Upper lobe of right lung (tissue), 1 donor: ENCODE measurements at places on chromosomes 16 and 17. TPM values are rescaled to one million over a fixed set of nuclear protein-coding genes. Genes with fewer than 3 reads are reported as not detected.

Gene OR2C1
- total RNA-seq, result not detected

- H3K27me3 ChIP-seq, result no peaks in the 10 kb centered on the region
- no peak overlapping the region for H3K4me3 ChIP-seq
- no peak overlapping the region for H3K27ac ChIP-seq
- peaks cover 7% of the 10 kb centered on the region for H3K4me1 ChIP-seq
- no peak for DNase-seq
Observed at GRCh38 chr16:23552161-23552560, 5.0 kb downstream of the EARS2 start.

DNA sequence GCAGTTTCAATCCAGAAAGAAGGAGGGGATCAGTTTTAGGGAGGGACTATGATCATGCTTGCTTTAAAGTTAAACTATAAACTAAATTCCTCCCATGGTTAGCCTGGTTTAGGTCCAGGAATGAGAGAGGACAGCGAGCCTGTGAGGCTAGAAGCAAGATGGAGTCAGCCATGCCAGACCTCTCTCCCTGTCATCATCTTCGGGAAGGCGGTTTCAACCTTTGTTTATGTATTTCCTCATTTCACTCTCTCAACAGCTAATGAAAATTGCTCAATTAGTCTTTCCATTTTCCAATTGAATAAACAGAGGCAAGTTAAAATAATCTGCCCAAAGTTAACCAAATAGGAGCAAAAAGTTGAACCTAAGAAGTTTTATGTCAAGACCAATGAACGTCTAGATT, 201.5 kb downstream of the KCNJ2 start:
- H3K4me3 ChIP-seq, result no peak overlapping the region
- H3K4me1 ChIP-seq, result peaks cover 5% of the 10 kb centered on the region
- no peak for DNase-seq
- no peak overlapping the region for H3K27ac ChIP-seq
- no peaks in the 10 kb centered on the region for H3K36me3 ChIP-seq

GRCh38 chr17:76085066-76085730, 6.2 kb downstream of the ZACN start:
- H3K36me3 ChIP-seq, result peaks cover 74% of the 10 kb centered on the region
- no peaks in the 10 kb centered on the region for H3K27me3 ChIP-seq
- H3K27ac ChIP-seq, result no peak overlapping the region
- H3K4me1 ChIP-seq, result no peaks in the 10 kb centered on the region
- H3K4me3 ChIP-seq, result no peak overlapping the region
- DNase-seq, result no peak

- peak within 1 kb of the TSS; percentile 80 for H3K27ac ChIP-seq
- peaks cover 49% of the 10 kb centered on the region for H3K27me3 ChIP-seq
- H3K36me3 ChIP-seq, result no peaks in the 10 kb centered on the region
- H3K4me3 ChIP-seq, result peak within 1 kb of the TSS; percentile 55
- peak; percentile 77 for DNase-seq
Observed at GRCh38 chr16:89922884-89923639, at the start of gene TUBB3. Gene TUBB3, plus strand, starts transcription at chr16:89923342. Its CDS starts 60 bp downstream, at chr16:89923402.

DNA sequence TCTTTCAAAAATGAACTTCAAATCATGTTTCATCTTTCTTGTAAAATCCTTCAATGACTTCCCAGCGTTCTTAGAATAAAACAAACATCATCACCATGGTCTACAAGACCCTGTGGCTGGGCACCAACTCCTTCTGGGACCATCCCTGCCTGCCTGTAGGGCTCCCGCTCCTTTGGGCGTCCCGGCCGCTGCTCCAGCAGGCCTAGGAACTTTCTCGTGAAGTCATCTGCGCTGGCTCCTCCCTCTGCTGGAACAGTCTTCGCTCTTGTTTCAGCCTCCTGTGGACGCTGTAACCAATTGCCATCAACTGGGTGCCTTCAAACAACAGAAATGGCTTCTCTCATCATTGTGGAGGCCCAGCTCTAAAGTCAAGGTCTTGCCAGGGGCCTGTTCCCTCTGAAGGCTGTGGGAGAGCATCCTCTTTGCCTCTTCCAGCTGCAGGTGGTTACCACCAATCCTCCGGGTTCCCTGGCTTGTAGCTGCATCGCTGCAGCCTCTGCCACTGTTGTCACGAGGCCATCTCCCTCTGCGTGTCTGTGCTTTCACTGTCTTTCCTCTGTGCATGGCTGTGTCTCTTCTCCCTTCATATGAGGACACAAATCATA, 185.5 kb upstream of the SDK2 start:
- DNase-seq, result peak; percentile 21
- no peaks in the 10 kb centered on the region for H3K27me3 ChIP-seq
- H3K4me1 ChIP-seq, result peaks cover 9% of the 10 kb centered on the region
- H3K4me3 ChIP-seq, result no peak overlapping the region
- no peak overlapping the region for H3K27ac ChIP-seq
- no peaks in the 10 kb centered on the region for H3K36me3 ChIP-seq

Gene NR1D1
- total RNA-seq, result 24.9 TPM

DNA sequence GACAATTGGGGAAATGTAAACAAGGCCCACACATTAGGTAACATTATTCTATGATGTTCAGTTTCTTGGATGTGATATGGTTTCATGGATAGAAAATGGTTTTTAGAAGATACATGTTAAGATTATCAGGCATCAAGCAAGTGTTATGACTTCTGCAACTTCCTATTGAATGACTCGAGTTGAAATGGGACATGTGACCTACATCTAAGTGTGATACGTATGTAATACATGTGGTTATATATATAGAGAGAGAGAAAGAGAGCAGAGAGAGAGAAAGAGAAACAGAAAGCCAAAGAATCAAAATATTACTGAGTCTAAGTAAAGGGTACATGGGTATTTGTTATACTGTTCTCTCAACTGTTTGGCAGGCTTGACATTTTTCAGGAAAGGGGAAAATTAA, 1.7 kb downstream of the TMEM170A start:
- H3K36me3 ChIP-seq, result no peaks in the 10 kb centered on the region
- DNase-seq, result no peak
- H3K4me1 ChIP-seq, result peaks cover 13% of the 10 kb centered on the region
- H3K27me3 ChIP-seq, result no peaks in the 10 kb centered on the region
- H3K27ac ChIP-seq, result no peak overlapping the region
- peak overlapping the region; percentile 97 for H3K4me3 ChIP-seq

GRCh38 chr17:4839965-4840892, 7.1 kb downstream of the MINK1 start:
- H3K36me3 ChIP-seq, result no peaks in the 10 kb centered on the region
- no peak for DNase-seq
- no peaks in the 10 kb centered on the region for H3K27me3 ChIP-seq
- H3K27ac ChIP-seq, result no peak overlapping the region
- H3K4me3 ChIP-seq, result no peak overlapping the region
- peaks cover 40% of the 10 kb centered on the region for H3K4me1 ChIP-seq

DNA sequence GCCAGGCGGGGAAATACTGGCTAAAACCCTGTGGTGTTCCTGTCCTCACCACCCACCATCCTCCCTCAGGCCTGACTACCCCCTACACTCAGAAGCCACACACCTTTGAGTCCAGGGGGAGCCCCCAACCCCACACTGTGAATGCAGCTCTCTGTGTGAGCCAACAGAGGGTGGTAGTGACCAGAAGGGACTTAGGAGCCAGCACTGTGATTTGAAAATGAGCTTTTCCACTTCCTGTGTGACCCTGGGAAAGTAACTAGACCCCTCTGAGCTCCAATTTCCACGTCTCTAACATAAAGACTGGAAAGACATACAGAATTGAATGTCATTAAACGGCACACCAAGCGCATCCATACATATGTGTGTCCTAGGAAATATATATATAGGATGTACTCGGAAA, 58.7 kb downstream of the SDK2 start:
- H3K27me3 ChIP-seq, result peaks cover 7% of the 10 kb centered on the region
- no peak overlapping the region for H3K4me3 ChIP-seq
- H3K27ac ChIP-seq, result no peak overlapping the region
- DNase-seq, result no peak

GRCh38 chr16:3256146-3256865, at the start of gene MEFV:
Gene MEFV, minus strand, starts transcription at chr16:3256633. Its CDS starts 46 bp downstream, at chr16:3256587.
- no peak for DNase-seq
- no peaks in the 10 kb centered on the region for H3K27me3 ChIP-seq
- H3K36me3 ChIP-seq, result no peaks in the 10 kb centered on the region
- H3K4me3 ChIP-seq, result peak within 1 kb of the TSS; percentile 23

- H3K4me1 ChIP-seq, result peaks cover 28% of the 10 kb centered on the region
- no peak overlapping the region for H3K27ac ChIP-seq
- H3K4me3 ChIP-seq, result no peak overlapping the region
- H3K27me3 ChIP-seq, result no peaks in the 10 kb centered on the region
- peaks cover 86% of the 10 kb centered on the region for H3K36me3 ChIP-seq
Observed at GRCh38 chr17:18323007-18323406, 7.9 kb downstream of the SMCR8 start.

DNA sequence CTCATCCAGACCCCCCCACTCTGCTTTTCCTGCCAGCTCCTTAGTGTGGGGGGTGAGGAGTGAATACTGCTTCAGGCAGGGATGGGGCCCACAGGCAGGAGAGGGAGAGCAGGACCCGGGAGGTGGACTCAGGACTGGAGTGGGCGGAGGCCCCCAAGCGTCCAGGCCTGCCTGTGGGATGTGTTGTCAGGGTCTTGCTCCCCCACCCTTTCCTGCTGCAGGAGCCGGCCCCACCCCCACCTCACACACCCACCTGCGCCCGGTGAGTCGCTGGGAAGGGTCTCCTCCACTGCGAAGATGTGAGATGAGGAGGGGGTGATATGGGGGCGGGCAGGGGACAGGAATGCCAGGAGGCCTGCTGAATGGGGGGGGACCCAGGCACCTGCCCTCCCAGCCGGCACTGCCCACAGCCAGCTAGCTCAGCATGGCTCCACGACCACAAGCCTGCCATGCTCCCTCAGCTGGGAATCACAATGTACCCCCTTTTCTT, 1.1 kb downstream of the FAM171A2 start:
- peak overlapping the region; percentile 60 for H3K4me3 ChIP-seq
- H3K27me3 ChIP-seq, result no peaks in the 10 kb centered on the region
- H3K27ac ChIP-seq, result no peak overlapping the region
- no peaks in the 10 kb centered on the region for H3K36me3 ChIP-seq
- H3K4me1 ChIP-seq, result peaks cover 12% of the 10 kb centered on the region

Gene ATP5PD
- 155 TPM for total RNA-seq

GRCh38 chr17:70278844-70279462, 109.6 kb downstream of the KCNJ2 start:
- no peaks in the 10 kb centered on the region for H3K4me1 ChIP-seq
- H3K27ac ChIP-seq, result no peak overlapping the region
- H3K36me3 ChIP-seq, result no peaks in the 10 kb centered on the region
- no peak for DNase-seq
- H3K27me3 ChIP-seq, result no peaks in the 10 kb centered on the region
- H3K4me3 ChIP-seq, result no peak overlapping the region

DNA sequence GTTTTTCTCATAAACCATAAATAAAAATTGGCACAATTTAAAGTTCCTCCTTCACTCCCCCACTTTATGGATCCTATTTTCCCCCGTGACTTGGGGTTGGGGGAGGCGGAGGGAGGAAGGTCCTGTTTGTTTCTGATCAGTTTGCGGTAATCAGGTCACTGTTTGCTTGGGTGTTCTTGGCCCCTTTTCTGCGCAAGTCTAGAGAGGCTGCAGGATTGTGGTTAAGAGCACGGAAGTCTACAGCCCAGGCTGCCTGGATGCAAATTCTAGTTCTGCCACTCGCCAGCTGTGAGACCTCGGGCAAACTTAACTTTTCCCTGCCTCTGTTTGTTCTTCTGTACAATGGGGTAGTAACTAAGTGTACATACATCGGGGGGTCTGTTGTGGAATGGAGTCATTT, 12.1 kb downstream of the ATP2C2 start:
- peak overlapping the region; percentile 42 for H3K27ac ChIP-seq
- DNase-seq, result peak; percentile 62
- no peaks in the 10 kb centered on the region for H3K27me3 ChIP-seq
- no peaks in the 10 kb centered on the region for H3K36me3 ChIP-seq
- no peak overlapping the region for H3K4me3 ChIP-seq
- peaks cover 11% of the 10 kb centered on the region for H3K4me1 ChIP-seq

DNA sequence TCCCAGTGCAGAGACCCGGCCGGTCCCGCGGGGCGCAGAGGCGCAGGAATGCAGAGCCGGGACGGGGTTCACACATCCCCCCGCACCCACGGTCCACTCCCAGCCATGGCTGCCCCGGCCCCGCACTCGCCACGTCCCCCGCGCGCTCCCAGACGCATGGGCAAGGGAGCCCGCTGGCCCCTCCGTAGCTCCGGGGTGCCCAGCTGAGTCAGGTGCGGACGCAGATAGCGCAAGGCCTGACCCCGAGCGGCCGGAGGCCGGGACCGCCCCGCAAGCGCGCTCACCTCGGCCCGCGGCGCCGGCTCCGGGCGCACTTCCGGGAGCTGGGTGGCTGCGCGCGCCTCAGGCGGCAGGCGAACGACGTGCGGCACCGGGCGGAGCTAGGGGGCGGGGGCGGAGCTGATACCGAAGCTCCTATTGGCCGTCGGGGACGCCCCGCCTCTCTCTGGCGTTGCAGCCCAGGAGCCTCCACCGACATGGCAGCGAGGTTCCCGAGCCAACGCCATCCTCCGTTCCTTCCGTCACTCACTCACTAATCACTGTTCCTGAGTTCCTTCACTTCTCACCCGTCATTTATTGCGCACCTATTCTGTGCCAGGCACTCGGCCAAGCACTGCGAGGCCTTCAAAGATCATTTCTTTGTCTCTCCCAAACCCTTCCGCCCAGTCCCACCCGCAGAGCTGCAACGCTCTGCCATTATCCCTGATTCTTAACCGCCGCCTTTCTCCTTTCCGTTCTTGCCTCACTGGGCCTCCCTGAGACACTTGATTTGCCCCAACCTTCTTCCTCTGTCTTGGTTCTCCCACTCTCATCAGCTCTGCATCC, at the start of gene ZNF18:
TSS of gene ZNF18 (minus strand) at position 329 of the 825 bp plus-strand sequence. CDS start 4,646 bp downstream, outside the sequence.
- peak within 1 kb of the TSS; percentile 93 for H3K27ac ChIP-seq
- peak within 1 kb of the TSS; percentile 88 for H3K4me3 ChIP-seq
- peak; percentile 99 for DNase-seq
- no peaks in the 10 kb centered on the region for H3K27me3 ChIP-seq
- H3K4me1 ChIP-seq, result peaks cover 6% of the 10 kb centered on the region

GRCh38 chr16:24036614-24037013, 200.8 kb downstream of the PRKCB start:
- no peak for DNase-seq
- no peak overlapping the region for H3K27ac ChIP-seq
- H3K27me3 ChIP-seq, result no peaks in the 10 kb centered on the region
- no peak overlapping the region for H3K4me3 ChIP-seq
- no peaks in the 10 kb centered on the region for H3K36me3 ChIP-seq

Gene DPEP2
- total RNA-seq, result 16.4 TPM

Gene SCARF1
- 48.5 TPM for total RNA-seq

DNA sequence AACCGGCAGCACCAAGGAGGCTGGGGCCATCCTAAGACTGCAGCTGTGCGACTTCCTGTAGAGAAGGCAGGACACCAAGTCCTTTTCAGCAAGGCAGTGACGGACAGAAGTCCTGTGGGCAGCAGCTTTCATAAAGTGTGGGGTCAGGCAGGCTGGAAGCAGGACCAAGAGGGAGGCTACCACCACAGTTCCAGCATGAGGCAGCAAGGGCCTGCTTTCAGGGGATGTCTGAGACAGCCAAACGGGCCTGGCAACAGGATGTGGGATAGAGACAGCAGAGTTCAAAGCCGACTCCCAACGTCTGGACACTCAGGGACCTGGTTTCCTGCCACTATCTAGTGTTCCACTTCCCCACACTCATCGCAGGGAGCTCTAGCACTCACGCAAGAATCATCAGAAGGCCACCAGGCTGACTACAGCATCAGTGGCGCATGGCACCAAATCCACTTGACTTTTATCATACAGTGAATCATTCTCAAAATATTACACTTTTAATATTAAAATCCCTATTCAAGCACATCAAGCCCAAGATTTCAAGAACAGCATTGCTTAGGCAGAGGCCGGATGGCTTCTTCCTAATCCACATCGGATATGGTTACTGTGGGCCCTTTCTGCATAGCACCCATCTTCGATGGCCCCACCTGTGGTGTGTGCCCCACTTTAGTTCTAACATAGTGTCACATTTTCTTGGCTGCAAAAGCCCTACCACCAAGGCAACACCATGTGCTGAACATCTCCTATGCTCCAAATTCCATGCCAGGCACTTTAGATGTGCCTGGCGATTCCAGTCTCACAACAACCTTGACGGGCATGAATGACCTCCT, 5.2 kb downstream of the USP7 start:
- H3K4me1 ChIP-seq, result peaks cover 70% of the 10 kb centered on the region
- H3K27me3 ChIP-seq, result no peaks in the 10 kb centered on the region
- DNase-seq, result no peak
- peak overlapping the region; percentile 19 for H3K27ac ChIP-seq
- no peak overlapping the region for H3K4me3 ChIP-seq
